Epithelial cell of proximal tubule (primary cell): ENCODE measurements at places on chromosomes 13 and 19.

DNA sequence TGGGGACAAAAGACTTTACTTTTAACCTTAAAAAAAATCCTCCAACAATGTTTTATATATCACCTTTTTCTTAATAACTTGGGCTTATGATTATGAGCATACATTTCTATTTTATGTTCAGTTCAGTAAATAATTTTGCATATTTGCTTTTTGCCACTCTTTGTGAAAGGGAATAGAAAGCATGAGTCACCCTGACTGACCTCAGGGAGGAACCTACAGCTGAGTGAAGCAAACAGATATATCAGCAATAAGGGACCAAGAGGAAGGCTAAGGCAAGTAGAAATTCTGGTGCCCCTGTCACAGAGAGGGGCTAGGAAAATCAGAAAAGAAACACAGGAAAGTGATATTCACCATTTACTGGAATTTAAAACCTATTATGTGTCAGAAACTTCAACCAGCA is 37.2 kb upstream of the SOHLH2 start:
- no peak for DNase-seq

GRCh38 chr13:92896842-92897241 is 329.8 kb upstream of the GPC6 start:
- peak; percentile 2 for DNase-seq

DNA sequence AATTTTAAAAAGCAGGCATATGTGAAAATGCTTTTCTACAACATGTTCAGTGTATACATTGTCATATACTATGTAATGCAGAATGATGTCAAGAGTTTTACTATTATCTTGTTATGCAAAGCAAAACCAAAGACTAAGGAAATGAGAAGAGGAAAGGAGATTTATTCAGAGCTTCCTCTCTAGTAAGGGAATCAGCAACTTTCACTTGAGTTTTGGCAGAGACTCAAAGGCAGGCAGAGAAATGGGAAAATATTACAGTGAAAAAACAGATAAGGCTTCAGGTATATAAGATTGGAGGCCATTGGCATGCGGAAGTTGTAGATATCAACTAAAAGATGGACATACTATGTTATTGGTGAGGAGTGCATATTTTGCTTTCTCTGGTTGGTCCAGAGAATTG is 512.0 kb upstream of the PCDH20 start:
- DNase-seq, result no peak

DNA sequence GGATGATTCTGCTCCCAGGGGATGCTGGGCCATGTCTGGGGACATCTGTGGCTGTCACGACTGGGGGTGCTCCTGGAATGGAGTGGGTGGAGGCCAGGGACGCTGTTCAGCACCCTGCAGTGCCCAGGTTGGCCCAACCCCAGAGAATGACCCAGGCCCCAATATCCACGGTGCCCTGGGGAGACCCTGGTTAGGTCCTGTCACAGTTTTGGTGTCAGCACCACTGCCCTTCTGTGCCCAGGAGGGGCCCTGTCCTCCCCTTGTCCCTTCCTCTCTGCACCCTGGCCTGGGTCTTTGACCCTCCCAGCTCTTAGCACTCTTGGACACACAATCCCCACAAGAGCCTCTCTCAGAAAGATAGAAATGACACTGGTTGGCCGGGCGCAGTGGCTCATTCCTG is 85.3 kb downstream of the GADD45B start:
- DNase-seq, result no peak

GRCh38 chr13:89857502-89857901 is 1490.0 kb upstream of the MIR17HG start:
- no peak for DNase-seq

GRCh38 chr19:56927791-56928207 is 87.3 kb upstream of the PEG3 start:
- no peak for DNase-seq

- DNase-seq, result no peak
These were observed 35.1 kb downstream of the UGGT2 start for GRCh38 chr13:96018135-96018534.

GRCh38 chr19:50607874-50608785 is 31.6 kb downstream of the SYT3 start:
- DNase-seq, result peak; percentile 20

DNA sequence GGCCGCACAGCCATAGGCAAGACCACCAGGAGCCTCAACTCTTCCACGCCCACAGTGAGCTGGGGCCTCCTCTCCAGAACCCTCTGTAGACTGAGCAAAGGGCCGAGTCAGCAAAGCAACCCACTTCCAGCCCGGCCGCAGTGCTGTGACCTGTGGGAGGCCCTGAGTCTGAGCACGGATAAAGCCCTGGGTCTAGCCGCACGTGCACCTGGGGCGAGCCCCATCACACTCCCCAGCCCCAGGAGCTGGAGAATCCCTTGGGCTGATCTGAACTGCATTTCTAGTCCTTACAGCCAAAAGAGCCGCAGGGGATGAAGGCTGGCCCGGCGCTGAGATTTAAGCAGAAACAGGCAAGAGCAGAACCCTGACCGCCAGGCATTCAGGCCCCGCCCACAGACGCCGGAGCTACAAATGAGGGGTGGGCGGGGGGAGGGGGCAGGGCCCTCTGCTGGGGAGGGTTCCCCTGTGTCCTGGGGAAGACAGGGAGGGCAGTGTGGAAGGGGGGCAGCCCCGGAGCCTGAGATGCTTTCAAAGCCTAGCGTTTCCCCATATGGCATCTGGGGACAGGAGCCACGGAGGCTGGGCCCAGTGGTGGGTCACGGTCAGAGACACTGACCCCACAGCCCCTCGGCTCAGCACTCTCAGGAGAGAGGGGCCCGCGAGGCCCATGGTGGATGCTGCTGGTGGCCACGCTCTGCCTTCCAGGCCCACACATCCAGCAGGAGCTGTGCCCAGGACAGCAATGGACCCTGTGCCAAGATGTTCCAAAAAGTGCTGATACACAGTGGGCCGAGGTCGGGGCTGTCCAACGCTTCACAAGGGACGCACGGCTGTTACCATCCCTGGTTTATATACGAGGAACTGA is 4.9 kb downstream of the TMEM259 start:
- DNase-seq, result no peak
